Myometrial cell (primary cell): ENCODE measurements at places on chromosomes 2 and 18. TPM values are rescaled to one million over a fixed set of nuclear protein-coding genes. Genes with fewer than 3 reads are reported as not detected.

Gene BOK
- total RNA-seq = 45.3 and 48.4 TPM in 2 replicates

Gene GKN1
- not detected in 2 replicates for total RNA-seq

Gene KIF5C
- total RNA-seq = 0.18 and 0.29 TPM in 2 replicates

Gene MAP2
- total RNA-seq = 23.6 and 26.2 TPM in 2 replicates
